ENCODE measurements at places on chromosomes 16 and 17. TPM values are rescaled to one million over a fixed set of nuclear protein-coding genes. Genes with fewer than 3 reads are reported as not detected.
A peak's percentile ranks its signal among the peaks of the same experiment; 100 is the strongest.

The TENT4B gene
- total RNA-seq = 21.3 TPM

- DNase-seq = peak; percentile 36
These were observed 74.0 kb downstream of the N4BP1 start for GRCh38 chr16:48535831-48536613.

DNA sequence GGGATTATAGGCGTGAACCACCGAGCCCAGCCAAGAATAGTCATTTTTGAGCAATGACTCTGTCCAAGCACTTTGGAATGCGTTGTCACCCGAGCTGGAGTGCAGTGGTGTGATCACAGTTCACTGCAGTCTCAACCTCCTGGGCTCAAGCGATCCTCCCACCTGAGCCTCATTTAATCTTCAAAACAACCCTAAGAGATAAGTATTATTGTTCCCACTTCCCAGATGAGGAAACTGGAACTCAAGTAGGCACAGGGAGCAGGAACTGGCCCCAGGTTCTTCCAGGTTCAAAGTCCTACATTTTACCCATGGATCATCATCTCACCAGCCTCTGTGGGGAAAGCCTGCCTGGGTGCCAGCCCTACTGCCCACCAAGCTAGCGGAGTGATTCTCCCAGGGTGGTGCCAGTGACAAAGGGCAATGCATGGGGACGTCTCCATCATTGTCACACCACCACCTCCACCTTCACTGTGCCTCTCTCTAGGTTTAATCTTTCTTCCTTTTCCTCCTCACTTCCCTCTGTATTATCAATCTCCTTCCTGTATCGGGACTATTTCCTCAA is 11.3 kb upstream of the RNF157 start:
- no peak for DNase-seq

The CCL11 gene
- total RNA-seq = not detected

GRCh38 chr16:23566724-23567123 is 9.2 kb downstream of the UBFD1 start:
- DNase-seq = no peak

GRCh38 chr16:77344341-77344740 is 90.5 kb downstream of the ADAMTS18 start:
- DNase-seq = no peak

The CCL1 gene
- not detected for total RNA-seq

The MFAP4 gene
- total RNA-seq = 7.7 TPM

DNA sequence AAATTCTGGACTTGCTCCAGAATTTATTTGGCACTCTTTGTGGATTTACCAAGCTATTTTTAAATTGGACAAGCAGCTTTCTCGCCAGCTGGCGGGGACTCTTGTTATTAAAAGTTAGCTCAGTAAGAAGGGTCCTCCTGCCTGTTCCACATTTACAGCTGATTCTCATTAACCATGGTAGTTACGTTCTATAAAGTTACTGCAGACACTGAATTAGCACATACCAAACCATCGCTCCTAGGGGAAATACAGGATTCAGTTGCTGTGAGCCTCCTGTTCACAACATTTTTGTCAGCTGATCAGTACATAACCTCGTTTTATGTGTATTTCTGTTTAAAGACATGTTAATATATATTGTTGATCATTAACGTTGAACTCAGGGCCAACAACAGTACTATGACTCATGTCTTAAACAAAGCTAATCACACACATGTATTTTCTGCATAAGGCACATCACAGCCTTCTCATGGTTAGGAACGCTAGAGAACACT is 4.2 kb downstream of the LDAF1 start:
- no peak for DNase-seq

The SHBG gene
- total RNA-seq = 0.66 TPM

DNA sequence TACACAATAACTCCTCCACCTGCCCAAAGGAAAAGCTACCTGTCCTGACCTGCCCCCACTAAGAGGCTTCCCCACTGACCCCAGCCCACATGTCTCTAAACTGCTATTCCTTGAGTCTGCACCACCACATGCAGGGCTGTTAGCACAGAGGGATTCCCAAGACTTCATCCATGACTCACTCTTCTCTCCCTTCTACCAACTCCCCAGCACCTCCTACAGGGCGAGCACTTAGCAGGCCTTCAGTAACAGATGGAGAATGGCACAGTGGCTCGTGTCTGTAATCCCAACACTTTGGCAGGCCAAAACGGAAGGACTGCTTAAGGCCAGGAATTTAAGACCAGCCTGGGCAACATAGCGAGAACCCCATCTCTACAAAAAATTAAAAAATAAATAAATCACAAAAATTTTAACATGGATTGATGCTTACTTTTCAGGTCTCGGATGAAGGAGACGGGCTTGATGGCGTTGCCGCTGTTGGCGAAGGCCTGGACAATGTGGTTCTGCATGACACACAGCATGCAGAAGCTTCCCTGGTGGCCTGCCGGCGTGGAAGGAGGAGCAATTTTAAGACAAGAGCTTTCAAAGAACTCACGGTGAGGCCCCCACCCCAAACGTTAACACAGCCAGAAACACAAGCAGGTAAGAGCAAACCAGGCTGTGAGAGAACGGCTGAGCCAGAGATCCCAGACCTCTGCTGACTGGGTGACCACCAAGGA is 12.0 kb downstream of the USP36 start:
- DNase-seq = peak; percentile 30

All from GM23338 (cell line).